GM10248 (cell line): ENCODE measurements at places on chromosomes 3 and 15.

DNA sequence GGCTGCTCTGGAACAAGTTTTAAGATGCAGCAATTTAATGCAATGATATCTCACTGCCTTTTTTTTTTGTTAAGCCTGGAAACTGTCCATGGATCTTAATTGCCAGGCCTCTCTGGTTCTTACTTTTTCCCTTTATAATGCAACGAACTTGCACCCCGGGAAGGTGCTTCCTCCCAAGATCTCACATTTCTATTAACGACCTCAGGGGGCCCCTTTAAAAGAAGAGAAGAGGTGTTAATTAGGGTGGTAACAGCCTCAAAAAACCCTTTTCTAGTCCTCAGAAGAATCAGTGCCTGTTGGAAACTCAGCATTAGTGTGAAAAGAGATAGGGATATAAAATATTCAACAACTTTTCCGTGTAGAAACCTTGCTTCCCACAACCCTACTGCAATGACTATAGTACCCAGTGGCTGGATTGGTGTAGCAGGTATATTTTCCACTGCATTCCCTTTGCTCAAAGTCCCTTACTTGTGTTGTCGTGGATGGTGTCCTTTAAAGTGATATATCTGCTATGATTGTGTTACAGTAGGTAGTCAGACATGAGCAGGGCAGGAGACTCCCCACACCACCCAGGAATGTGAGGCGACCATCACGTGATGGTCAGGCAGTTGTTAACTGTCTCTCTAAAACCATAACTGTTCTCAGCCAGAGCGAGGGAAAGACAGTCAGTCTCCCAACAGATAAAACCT, 121.8 kb downstream of the CTNNB1 start:
- DNase-seq, result no peak

- DNase-seq, result no peak
Measured at GRCh38 chr3:181929501-181929900, 217.8 kb downstream of the SOX2 start.

GRCh38 chr3:19202303-19202702, 54.0 kb downstream of the KCNH8 start:
- no peak for DNase-seq

DNA sequence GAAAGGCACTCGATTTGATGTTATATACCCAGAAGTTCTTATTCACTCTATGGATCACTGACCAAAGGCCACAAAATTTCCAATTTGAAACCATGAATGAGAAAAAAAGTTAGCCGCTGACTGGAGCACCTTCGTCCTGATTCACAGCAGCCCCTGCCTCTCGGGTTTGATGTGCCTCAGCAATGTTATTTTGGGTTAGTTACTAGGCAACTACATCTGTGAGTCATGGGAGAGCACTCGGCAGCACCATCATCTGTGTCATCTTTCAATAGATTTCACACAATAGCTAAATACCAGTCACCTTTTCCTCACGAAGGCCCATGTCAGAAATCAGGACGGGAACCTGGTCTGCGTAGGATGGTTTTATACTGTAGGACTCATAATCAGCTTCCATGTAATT, 269.2 kb downstream of the ZBBX start:
- DNase-seq, result no peak

GRCh38 chr15:39396979-39397615, 183.8 kb upstream of the THBS1 start:
- no peak for DNase-seq

DNA sequence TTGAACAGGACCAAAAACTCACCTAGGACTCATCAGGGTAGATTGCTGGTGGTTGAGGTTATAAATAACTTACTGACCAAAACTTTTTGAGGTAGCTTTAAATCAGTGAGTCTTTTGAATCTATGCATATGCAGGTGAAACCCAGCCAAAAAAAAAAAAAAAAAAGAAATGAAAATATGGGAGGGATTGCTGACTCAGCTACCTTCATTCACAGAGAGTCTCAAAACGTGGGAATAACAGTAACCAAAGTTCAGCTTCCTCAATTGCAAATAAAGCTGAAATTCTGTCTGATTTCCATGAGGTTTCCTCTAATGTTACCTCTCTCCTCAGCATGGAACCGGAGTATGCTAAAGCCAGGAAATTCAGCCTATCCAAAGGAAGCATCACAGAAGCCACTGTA, 95.2 kb upstream of the SEMA6D start:
- no peak for DNase-seq

DNA sequence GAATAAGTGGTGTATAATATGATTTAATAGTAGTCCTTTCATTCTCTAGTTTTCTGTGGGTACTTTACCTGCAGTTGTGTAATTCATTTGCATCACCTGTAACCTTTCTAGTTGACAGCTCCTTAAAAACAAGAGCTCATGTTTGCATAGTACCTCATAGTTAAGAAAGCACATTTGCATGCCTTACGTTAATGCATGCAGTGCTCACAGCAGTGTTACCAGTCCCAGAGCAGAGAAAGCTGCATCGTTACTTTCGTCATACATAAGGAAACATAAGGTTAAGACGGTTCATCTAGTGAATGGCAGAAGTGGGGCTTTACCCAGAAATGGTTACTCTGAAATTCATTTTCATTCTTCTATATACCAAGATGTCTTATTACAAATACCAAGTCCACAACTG, 111.3 kb downstream of the AKAP13 start:
- DNase-seq, result no peak
